ENCODE measurements at places on chromosomes 11 and 22.

DNA sequence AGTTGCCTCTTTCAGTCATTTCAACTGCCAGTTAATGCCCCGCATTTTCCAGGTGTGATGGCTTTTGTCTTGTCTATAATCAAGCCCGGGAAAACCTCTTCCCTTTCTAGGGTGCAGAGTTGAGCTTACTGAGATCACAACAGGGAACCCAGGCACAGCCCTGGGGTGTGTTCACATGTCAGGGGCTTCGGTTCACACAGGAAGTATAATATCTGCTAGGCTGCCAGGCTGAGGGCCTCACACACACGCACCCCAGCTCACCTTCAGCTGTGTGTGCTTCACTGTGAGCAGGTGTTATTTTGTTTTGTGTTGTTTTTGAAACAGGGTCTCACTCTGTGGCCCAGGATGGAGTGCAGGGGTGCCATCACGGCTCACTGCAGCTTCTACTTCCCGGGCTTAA, 9.7 kb upstream of the SOX10 start:
- DNase-seq: no peak

DNA sequence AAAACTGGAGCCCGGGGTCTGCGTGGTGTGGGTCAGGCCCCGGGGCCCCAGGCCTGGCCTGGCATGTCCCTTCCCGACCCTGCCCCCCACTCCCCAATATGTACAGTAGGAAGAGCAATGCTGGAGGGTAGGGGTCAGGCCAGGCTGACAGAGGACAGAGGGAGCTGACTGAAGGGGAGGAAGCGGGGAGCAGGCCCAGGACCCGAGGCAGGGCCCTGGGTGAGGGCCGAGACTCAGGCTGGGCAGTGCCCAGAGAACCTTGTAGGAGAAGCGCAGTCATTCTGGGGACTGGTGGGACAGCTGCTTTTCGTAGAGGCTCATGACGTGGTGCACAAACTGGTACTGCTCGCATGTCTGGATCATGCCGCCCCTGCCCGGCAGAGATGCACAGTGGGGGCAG, 2.7 kb upstream of the IGSF22 start:
- no peak for DNase-seq

GRCh38 chr11:9090488-9091043, 833 bp downstream of the SCUBE2 start:
- DNase-seq: no peak

GRCh38 chr11:57798905-57799559, 37.4 kb downstream of the CTNND1 start:
- no peak for DNase-seq

DNA sequence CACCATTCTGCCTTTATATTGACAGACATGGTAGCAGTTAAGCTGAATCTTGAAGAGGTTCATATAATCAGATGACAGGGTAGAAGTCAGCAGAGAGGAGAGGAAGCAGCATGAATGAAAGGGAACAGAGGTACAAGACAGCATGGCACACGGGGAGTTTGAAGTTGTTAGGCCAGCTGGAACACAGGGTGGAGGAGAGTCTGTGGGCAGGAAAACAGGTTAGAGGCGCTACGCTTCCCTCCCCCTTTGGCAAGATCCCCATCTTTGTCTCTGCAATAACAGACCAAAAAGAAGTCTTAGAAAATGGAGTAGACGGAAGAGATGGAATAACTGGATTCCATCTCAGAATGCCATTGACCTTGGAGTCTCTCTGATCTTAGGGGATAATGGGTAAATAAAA, 20.0 kb upstream of the NDUFC2 start:
- DNase-seq: no peak

DNA sequence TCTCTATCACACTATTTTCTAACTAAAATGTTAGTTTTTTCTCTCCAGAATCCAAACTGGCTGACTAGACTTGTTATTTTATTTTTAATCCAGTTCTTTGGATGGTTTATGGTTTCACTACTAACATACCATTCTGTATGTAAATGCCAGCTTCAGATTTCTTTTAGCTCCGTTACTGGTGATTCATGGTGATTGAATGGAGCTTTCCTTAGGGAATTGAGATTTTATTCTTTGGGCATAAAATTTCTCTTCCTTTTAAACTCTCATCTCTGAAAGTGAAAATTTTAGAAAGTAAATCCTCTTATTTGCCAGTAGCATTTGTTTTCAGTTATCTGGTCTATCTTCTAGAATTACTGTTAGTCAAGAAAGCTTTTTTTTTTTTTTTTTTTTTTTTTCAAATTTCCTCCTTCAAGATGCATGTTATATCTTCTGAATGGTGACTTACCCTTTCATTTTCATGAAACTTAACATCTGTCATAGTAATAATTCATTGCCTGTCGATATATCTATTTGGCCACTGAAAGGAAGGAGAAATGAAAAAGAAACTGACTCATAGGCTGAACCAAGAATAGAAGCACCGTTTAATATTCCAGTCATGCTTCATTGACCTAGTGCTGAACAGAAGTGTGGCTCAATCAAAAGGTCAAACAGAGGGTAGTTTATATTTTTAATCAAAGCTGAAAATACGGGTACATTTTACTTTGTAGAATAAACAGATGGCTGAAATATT, 6.4 kb downstream of the ENDOD1 start:
- DNase-seq: no peak

GRCh38 chr11:36454941-36455631, 55.0 kb downstream of the TRAF6 start:
- no peak for DNase-seq

DNA sequence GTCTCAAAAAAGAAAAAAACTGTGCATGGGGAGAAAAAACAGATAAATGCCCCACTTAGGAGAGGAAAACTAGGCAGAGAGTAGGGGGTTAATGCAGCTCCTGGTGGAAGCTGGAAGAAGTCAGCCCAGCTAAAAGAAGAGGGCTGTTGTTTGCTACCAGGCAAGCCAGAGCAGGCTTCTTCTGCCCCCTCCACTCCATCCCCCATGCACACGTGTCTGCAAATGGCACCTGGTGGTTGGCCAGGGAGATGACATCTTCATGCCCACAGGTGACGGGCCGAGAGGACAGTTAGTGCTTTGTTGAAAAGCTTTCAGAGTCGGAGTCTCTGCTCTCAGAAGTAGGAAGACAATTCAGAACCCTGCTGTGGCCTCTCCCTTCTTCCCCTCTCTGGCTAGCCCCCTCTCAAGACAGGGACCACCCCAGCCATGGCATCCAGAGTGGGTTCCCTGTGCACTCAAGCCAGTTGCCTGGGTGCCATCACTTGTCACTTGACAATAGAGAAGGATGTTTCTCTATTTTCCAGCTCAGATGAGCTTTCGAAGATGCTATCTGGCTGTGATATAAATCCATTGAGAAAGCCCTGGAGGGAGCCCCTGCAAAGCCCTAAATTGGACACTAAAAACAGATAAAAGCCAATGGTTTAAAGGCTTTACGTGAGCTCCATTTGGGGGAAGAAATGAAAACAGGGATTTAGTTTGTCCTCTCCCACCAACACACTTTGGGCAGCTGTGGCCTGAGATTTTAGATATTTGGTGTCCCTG, 142.0 kb downstream of the TRIM29 start:
- no peak for DNase-seq

DNA sequence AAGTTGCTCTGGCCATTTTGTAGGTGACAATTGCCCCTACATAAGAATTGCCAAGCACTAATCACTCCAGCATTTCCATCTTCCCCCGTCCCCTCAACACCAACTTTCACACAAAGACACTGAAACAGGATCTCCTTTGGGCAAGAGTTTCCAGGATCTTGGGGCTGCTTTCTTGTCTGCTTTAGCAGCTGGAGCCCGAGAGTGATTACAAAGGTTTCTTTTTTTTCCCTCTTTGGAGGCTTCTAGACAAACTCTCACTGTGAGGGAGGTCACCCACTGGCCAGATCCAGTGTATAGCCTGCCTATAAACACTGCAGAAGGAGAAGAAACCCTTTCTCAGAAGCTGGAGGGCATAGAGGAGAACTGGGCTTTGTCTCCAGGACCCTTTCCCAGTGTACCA, 92.5 kb downstream of the APIP start:
- DNase-seq: no peak

GRCh38 chr22:44918166-44918924, 91.5 kb downstream of the PHF21B start:
- DNase-seq: no peak

DNA sequence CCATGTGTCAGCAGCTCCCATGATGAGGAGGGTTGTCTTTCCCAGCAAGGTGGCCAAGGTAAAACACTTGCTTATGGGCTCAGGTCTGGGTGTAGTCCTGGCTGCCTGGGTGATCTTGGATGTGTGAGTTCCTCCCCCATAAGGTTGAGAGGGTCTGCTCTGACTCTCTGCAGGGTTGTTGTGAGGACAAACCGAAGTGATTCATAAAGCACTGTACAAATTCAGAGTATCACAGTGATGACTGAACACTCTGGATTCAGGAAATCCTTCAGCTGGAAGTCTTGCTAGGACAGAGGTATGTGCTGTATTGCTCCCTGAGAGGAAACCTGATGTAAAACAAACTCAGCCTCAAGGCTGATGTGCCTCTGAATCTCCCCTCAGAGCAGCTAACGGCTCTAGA, 220.9 kb upstream of the PITPNB start:
- DNase-seq: no peak

GRCh38 chr11:84566671-84567070, 1060.5 kb downstream of the DLG2 start:
- no peak for DNase-seq

DNA sequence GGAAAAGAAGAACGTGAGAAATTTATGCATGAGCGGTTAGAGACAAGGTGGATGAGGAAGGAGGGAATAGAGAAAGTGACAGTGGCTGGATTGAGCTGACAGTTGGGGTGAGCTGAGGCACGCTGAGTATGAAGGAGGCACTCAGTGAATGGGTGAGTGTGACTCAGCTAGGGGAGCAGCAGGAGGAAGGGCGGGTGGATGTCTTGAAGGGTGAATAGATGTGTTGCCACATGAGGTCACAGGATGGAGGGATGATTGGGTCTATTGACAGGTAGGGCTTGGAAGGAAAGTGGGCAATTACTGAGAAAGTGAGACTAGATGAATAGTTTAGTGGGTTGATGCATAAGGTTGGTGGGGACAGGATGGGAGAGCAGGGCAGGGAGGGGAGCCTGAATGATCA, 8.0 kb downstream of the IFITM10 start:
- DNase-seq: no peak

- DNase-seq: no peak
Observed at GRCh38 chr11:108751444-108751843, 86.6 kb downstream of the DDX10 start.

- DNase-seq: no peak
Observed at GRCh38 chr11:9687711-9688477, 24.0 kb downstream of the SWAP70 start.

DNA sequence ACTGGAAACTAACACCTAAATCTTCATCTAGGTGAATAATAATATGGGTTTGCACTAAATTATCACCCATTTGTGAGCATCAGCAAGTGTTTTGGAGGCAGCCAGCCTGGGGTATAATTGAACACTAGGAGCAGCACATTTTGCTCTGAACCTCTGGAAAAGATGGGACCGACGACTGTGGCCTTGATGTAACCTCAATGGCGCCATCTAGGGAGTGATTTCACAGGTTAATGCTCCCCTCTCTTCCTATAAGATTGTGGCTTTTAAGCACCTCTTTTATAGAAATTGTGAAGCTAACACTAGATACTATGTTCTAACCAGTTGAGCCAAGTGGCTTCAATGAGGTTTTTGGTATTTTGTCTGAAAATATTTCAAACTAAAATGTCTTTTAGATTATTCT, 203.7 kb downstream of the NELL1 start:
- no peak for DNase-seq

DNA sequence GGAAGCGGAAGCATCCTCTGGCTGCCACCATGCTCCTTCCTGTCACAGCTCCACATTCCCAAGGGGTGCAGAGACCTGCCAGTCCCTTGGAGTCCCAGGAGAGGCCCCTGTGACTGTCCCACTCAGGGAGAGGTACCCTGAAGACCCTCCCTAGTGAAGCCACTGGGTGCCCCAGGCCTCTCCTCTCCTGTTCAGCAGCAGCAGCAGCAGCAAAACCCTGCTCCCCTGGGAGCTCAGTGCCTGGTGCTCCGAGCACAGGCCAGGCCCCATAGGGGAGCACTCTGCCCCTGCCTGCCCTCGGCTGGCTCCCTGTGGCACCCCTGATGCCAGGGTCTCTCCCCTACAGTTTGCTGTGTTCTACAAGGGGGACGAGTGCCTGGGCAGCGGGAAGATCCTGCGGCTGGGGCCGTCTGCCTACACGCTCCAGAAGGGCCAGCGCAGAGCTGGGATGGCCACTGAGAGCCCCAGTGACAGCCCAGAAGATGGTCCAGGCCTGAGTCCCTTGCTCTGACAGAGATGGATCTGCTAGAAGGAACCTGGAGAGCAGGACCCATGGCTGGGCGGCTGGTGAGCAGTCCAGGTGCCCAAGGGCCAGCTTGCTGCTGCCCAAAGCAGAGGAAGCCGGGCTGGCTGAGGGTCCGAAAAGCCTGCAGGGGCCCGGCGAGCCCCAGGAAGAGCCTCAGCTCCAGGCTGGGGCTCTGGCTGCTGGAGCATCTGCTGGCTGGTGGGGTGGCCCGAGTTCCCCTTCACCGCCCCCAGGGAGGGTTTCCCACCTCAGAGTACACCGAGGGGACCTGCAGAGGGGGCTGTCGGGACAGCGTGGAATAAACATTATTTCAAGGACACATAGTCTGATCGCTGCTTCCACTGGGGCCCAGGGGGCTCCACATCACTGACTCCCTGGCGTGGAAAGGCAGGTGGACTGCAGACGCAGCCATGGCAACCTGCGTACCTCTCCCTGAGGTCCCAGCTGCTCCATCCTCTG, 21.3 kb downstream of the TRMU start:
- no peak for DNase-seq

GRCh38 chr22:20749453-20749852, 24.5 kb upstream of the SERPIND1 start:
- no peak for DNase-seq

DNA sequence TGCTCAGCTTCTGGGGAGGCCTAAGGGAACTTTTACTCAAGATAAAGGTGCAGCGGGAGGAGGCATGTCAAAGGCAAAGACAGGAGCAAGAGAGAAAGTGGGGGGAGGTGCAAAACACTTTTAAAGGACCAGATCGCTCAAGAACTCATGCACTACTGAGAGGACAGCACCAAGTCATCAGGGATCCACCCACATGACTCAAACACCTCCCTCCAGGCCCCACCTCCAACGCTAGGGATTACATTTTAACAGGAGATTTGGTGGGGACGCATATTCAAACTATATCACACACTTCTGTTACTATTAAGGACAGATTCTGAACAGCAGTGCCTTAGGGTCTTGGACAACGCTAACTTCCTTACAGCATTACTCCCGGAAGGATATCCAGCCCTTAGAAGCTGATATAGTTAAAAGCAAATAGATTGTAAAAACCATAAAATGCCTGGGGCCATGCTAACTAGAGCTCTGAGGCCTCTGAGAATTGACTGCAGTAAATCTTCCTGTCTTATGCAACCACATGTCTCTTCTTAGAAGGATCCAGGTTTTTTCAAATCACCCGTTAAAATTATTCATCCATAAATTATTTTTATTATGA, 16.7 kb upstream of the ZC3H12C start:
- no peak for DNase-seq

Measured in activated CD4-positive, CD25-positive, alpha-beta regulatory T cell (primary cell).